Thymus (tissue), 14 donors: ENCODE measurements at places on chromosomes 3 and 15. TPM values are rescaled to one million over a fixed set of nuclear protein-coding genes. Genes with fewer than 3 reads are reported as not detected.

DNA sequence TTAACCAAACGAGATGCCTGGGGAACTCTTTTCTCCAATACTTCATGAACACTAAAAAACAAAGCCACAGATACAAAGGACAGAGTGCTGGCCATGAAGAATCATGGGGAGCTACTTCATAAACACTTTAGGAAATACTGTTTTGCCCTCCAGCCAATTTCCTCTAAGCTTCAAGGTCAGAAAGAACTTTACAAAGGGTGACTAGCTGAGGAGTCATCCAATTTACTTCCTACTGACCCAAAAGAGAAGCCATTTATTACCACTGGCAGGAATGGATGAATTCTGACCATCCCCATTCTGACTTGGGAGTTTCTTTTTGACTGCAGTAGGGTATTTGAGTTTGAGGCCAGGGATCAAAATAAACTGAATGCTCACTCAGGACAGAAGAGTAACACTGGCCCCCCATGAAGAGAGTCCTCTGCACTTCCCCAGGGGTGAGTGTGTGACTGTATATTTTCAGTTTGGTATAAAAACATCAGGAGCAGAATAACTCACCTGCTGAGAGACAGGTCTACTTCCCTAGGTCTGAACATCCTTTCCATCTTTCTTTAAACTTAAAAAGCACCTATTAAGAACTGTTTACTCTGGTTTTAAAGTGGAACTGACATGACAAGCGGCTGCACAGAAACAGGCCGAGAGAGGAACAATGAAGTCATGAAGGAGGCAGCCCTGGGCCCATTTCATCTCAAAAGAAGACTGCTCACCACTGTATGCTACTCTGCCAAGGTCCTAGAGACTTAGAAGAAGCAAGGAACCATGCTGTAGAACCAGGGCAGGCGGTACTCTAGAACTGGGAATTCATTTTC is 203.6 kb downstream of the TNIK start:
- peaks cover 9% of the 10 kb centered on the region for H3K4me1 ChIP-seq
- peak overlapping the region; percentile 20 for H3K27ac ChIP-seq
- no peak overlapping the region for H3K4me3 ChIP-seq
- H3K27me3 ChIP-seq, result no peaks in the 10 kb centered on the region
- no peaks in the 10 kb centered on the region for H3K36me3 ChIP-seq

GRCh38 chr3:16482194-16482769 is 31.2 kb downstream of the RFTN1 start:
- peaks cover 58% of the 10 kb centered on the region for H3K4me1 ChIP-seq
- peak overlapping the region; percentile 78 for H3K27ac ChIP-seq
- DNase-seq, result no peak
- H3K27me3 ChIP-seq, result no peaks in the 10 kb centered on the region
- H3K36me3 ChIP-seq, result peaks cover 54% of the 10 kb centered on the region

DNA sequence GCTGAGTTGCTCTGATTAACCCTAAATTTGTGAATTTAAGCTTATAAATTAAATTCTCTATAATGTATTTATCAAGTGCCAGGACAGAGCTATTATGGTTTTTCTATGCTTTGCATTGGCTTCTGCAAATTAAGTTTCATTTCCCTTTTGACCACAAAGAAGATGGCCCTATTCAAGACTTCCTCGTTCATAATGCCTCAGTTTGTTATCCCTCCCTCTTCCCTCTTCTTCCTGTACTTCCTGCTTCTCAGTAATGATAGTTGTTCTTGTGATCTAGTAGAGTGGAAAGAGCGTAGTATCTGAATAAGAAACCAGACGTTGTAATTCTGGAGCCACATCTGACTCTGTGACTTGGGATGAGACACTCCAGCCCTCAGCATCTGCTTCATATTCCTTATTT is 118.7 kb downstream of the CACNA1D start:
- DNase-seq, result no peak
- H3K36me3 ChIP-seq, result no peaks in the 10 kb centered on the region
- no peaks in the 10 kb centered on the region for H3K4me1 ChIP-seq

DNA sequence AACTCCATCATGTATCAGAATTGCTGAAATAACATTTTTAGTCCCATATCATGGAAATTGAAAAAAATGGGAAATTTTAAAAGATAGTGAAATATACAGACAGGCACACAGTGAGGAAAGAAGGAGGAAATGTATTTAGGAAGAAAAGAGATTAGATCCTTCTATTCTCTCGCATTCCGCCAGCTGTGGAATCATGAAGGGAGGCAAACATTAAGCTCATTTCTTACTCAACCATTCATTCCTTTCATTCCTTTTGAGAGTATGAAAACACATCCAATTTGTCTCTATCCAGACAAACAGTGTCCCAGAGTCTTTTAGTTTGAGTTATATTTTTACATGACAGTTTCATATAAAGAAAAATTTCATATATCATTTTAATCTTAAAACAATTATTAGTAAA is 52.5 kb upstream of the KCNMB2 start:
- no peaks in the 10 kb centered on the region for H3K27me3 ChIP-seq
- H3K36me3 ChIP-seq, result no peaks in the 10 kb centered on the region
- no peak for DNase-seq
- H3K27ac ChIP-seq, result no peak overlapping the region
- H3K4me3 ChIP-seq, result no peak overlapping the region
- no peaks in the 10 kb centered on the region for H3K4me1 ChIP-seq

- H3K27ac ChIP-seq, result no peak overlapping the region
- H3K4me3 ChIP-seq, result no peak overlapping the region
- H3K27me3 ChIP-seq, result no peaks in the 10 kb centered on the region
- DNase-seq, result no peak
- H3K36me3 ChIP-seq, result no peaks in the 10 kb centered on the region
These were observed 237.1 kb downstream of the EBLN2 start for GRCh38 chr3:73298243-73299183.

DNA sequence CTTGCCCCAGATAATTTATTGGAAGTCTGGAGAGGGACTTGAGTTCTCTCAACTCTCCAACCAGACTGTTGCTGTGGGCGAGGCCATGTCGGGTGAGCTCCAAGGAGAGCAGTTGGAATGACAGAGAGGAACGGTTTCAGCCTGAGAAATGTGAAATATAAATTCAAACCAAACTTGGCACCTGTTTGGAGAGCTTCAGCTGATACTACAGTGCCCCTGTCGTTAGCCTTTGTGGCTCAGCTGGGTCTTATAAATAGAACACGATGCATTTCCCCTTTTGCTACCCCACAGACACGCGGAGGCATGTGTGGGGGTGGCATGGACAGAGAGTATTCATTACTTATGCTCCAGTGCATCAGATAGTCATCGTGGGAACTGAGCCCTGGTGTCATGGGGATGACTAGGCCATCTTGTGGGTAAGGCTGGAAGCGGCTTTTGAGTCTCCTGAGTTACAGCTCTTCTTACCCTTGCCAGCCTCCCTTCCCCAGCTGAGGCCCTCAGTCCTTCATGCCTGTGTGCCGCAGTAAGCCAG is 15.6 kb downstream of the SMAD3 start:
- no peak for DNase-seq
- H3K36me3 ChIP-seq, result no peaks in the 10 kb centered on the region
- H3K27me3 ChIP-seq, result no peaks in the 10 kb centered on the region
- no peak overlapping the region for H3K4me3 ChIP-seq
- peaks cover 30% of the 10 kb centered on the region for H3K4me1 ChIP-seq

- H3K27ac ChIP-seq, result no peak overlapping the region
- no peak overlapping the region for H3K4me3 ChIP-seq
- H3K4me1 ChIP-seq, result peaks cover 26% of the 10 kb centered on the region
- no peak for DNase-seq
These were observed 59.7 kb downstream of the STARD5 start for GRCh38 chr15:81264072-81264857.

DNA sequence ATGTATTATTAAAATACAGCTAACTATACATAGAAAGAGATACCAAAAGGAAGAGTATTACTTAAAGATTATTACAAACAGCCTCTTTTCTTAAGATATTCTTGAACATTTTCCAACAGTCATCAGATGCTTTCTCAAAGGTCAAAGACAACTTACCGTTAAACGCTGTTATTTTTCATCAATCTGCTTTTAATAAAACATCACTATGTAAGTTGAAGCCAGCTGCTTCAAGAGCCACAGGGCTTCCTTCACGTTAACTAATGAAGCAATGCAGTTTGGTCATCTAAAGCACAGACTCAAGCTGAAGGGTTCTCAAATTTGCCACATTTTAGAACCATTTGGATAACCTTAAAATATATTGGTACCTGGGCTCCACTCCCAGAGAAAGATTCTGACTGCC is 578.8 kb downstream of the ROBO2 start:
- DNase-seq, result no peak
- no peaks in the 10 kb centered on the region for H3K36me3 ChIP-seq
- no peak overlapping the region for H3K27ac ChIP-seq
- no peaks in the 10 kb centered on the region for H3K4me1 ChIP-seq

- no peaks in the 10 kb centered on the region for H3K36me3 ChIP-seq
- H3K27me3 ChIP-seq, result no peaks in the 10 kb centered on the region
- H3K27ac ChIP-seq, result no peak overlapping the region
- H3K4me3 ChIP-seq, result no peak overlapping the region
- no peak for DNase-seq
These were observed 50.9 kb upstream of the MRPL3 start for GRCh38 chr3:131553495-131554247.

DNA sequence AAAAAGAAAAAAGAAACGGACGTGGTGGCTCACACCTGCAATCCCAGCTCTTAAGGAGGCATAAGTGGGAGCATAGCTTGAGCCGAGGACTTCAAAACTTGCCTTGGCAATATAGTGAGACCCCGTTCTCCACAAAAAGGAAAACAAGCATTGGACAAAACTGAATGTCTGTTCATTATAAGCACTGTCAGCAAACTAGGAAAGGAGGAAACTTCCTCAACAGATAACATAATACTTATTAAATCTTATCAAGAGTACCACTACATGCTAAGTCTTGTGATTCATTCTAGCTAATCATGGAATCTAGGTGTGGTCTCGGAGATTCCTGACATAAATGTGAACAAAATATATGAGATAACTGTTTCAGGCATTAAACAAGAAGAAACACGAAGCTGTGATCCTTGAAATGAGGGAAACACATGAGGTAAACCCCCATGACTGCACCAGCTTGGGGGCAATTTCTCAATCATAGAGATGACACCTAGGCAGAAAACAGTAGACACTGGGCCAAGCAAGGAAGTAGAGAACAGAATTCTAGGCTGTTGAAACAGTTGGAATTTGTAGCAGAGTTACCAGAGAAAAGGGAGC is 33.3 kb downstream of the TRPM7 start:
- no peaks in the 10 kb centered on the region for H3K4me1 ChIP-seq
- no peak overlapping the region for H3K4me3 ChIP-seq
- H3K36me3 ChIP-seq, result peaks cover 63% of the 10 kb centered on the region

- H3K4me1 ChIP-seq, result no peaks in the 10 kb centered on the region
- no peak for DNase-seq
- no peaks in the 10 kb centered on the region for H3K36me3 ChIP-seq
- H3K27ac ChIP-seq, result no peak overlapping the region
- H3K27me3 ChIP-seq, result no peaks in the 10 kb centered on the region
These were observed 48.1 kb upstream of the TPM1 start for GRCh38 chr15:62994439-62994838.

DNA sequence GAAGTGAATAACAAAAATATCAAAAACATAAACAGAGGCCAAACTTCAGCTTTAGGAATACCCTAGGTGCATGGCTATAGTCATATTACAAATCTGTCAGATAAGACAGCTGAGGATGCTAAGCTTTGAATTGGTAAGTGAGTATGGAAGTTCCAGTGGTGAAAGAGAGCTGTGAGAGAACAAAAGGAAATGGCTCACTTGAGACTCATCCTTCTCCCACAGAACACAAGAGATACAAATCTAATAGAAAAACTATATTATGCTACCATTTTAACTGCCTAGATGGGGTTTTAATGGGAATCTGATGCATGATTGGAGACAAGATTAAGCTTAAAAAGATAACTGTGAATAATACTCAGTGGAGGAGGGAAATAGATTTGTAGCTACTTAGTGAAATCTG is 21.5 kb upstream of the PEX5L start:
- DNase-seq, result no peak
- H3K27me3 ChIP-seq, result no peaks in the 10 kb centered on the region
- no peak overlapping the region for H3K4me3 ChIP-seq
- H3K27ac ChIP-seq, result no peak overlapping the region
- H3K4me1 ChIP-seq, result no peaks in the 10 kb centered on the region
- no peaks in the 10 kb centered on the region for H3K36me3 ChIP-seq

- no peaks in the 10 kb centered on the region for H3K36me3 ChIP-seq
- H3K27me3 ChIP-seq, result no peaks in the 10 kb centered on the region
- no peak overlapping the region for H3K27ac ChIP-seq
These were observed 17.9 kb downstream of the PXK start for GRCh38 chr3:58350627-58351013.

DNA sequence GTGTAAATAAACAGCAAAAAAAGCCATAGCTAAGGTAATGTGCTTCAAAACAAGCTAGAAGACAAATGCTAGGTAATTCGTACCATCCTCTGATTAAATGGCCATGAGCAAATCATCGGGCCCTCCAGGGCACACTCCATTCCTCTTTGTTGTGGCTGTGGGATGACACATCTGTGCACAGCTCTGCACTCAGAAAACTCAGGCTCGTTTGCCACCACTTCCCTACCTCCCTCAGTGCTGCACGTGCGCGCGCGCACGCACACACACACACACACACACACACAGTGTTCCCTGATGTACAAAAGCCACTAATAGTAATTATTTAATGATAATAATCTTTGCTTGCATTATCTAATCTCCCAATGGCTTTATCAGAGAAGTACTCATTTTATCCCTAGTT is 336.6 kb downstream of the FEZF2 start:
- H3K4me3 ChIP-seq, result no peak overlapping the region
- no peak overlapping the region for H3K27ac ChIP-seq
- no peaks in the 10 kb centered on the region for H3K27me3 ChIP-seq
- H3K36me3 ChIP-seq, result no peaks in the 10 kb centered on the region
- no peaks in the 10 kb centered on the region for H3K4me1 ChIP-seq

- no peaks in the 10 kb centered on the region for H3K36me3 ChIP-seq
- no peaks in the 10 kb centered on the region for H3K27me3 ChIP-seq
- H3K4me1 ChIP-seq, result no peaks in the 10 kb centered on the region
- DNase-seq, result no peak
- H3K4me3 ChIP-seq, result no peak overlapping the region
- H3K27ac ChIP-seq, result no peak overlapping the region
These were observed 138.5 kb downstream of the CLSTN2 start for GRCh38 chr3:140073278-140074045.

GRCh38 chr3:148331081-148331846 is 366.4 kb upstream of the AGTR1 start:
- H3K27me3 ChIP-seq, result no peaks in the 10 kb centered on the region
- H3K36me3 ChIP-seq, result no peaks in the 10 kb centered on the region
- no peak overlapping the region for H3K4me3 ChIP-seq
- no peak overlapping the region for H3K27ac ChIP-seq

GRCh38 chr3:2783261-2783660 is 326.9 kb downstream of the IL5RA start:
- DNase-seq, result no peak
- H3K27me3 ChIP-seq, result no peaks in the 10 kb centered on the region
- H3K27ac ChIP-seq, result no peak overlapping the region
- H3K36me3 ChIP-seq, result no peaks in the 10 kb centered on the region
- H3K4me1 ChIP-seq, result no peaks in the 10 kb centered on the region

GRCh38 chr3:22117751-22118346 is 366.8 kb upstream of the ZNF385D start:
- no peaks in the 10 kb centered on the region for H3K36me3 ChIP-seq
- no peak overlapping the region for H3K27ac ChIP-seq
- H3K4me1 ChIP-seq, result no peaks in the 10 kb centered on the region
- no peaks in the 10 kb centered on the region for H3K27me3 ChIP-seq

The PEX5L gene
- total RNA-seq, result 1.9 TPM

The VGLL3 gene
- 0.24 TPM for total RNA-seq

The CGGBP1 gene
- total RNA-seq, result 64.8 TPM

The CLDN18 gene
- 0.28 TPM for total RNA-seq

The HESX1 gene
- total RNA-seq, result 2.0 TPM
